Cerebellar cortex (tissue), 1 donor: ENCODE measurements at places on chromosomes 4 and X.

DNA sequence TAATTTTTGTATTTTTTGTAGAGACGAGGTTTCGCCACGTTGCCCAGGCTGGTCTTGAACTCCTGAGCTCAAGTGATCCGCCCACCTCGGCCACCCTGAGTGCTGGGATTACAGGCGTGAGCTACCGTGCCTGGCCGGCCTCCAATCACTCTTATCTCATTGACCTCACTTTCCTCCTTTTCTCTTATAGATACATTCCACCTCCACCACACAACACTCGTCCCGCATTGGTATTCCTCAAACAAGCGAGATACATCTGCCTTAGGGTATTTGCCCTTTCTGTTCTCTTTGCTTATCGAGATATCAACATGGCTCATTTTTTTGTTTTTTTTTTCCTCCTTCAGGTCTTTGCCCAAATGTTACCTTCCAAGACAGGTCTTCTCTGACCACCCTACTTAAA is 1.8 kb upstream of the PRPS1 start:
- DNase-seq = no peak

DNA sequence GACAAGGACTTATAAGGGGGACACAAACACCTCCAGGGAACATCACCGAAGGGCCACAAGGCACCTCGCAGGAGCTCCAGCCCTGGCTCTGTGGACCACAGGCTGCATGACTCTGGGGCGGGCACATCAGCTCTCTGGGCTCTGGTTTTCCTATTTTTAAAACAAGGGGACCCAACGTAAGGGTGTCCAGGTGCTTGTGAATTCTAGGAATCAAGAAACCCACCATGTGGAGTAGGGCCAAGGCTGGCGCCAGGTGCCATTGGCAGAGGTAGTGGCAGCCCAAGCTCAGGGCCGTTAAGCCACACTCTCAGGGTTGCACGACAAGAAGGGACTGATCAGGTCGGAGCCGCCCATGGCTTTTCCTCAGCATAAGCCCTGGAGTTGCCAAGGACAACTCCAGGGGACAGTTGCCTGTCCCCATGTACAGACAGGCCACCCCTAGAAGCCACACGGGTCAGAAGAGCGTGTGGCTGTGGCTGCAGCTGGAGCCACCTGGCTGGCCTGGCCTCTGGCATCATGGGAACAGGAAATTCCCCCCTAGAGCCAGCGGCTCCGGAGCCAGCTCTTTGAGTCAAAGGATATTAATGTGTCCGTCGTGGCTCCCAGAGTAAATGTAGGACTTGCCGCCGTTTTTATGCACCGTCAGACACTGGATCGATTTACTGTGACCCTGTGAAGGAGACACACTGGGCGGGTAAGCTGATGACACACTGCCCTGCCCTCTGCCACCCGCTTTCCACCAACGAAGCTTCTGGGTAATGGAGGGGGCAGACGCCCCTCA is 32.5 kb downstream of the WDR1 start:
- DNase-seq = no peak

- DNase-seq = no peak
Observed at GRCh38 chr4:48370260-48371134, 29.2 kb downstream of the SLAIN2 start.

- no peak for DNase-seq
Observed at GRCh38 chr4:108355186-108355901, 186.6 kb upstream of the LEF1 start.

DNA sequence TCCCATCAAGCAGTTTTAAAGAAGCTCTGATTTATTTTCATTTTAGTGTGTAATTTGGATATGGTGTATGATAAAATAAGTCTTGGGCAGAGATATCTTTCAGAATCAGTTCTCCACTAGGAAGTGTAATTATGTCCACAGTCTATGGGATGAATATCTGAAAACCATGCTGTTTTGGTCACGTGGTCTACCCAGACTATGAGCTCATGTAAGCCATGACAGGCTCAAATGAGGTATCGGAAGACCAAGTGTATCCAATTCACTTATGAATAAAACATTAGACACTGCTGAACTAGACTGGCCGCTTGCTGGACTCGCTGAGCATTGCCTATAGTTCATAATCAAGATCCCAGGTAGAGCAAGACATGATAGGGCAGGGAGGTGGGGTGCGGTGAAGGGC is 50.5 kb downstream of the SOD3 start:
- DNase-seq = no peak

GRCh38 chr4:92636038-92636806 is 332.5 kb downstream of the GRID2 start:
- DNase-seq = peak; percentile 30

DNA sequence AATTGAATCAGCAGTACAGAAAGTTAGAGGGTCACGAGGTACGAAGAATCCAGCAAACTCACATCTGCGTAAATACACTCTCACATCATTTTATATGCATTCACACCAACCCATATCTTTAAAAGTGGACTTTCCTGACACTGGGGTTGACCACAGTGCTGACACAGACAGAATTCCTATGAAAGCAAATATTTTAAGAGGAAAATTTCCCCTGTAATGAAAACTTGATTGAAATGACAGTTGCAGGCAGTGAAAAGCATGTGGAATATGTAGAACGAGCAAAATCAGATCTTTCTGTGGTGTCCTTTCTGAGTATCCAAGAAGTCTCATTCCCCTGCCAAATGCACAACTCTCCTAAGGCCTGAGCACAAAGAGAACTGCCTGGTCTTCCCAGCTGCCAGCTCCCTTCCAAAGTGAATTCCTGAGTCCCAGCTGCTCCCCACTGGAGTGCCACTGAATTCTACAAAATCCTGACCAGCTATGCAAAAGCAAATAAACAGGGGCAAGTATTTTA is 50.5 kb upstream of the FAM9C start:
- no peak for DNase-seq

- no peak for DNase-seq
Observed at GRCh38 chr4:41359836-41360213, 103.1 kb downstream of the UCHL1 start.

- peak; percentile 74 for DNase-seq
Observed at GRCh38 chr4:123350191-123350544, 46.4 kb upstream of the SPRY1 start.

DNA sequence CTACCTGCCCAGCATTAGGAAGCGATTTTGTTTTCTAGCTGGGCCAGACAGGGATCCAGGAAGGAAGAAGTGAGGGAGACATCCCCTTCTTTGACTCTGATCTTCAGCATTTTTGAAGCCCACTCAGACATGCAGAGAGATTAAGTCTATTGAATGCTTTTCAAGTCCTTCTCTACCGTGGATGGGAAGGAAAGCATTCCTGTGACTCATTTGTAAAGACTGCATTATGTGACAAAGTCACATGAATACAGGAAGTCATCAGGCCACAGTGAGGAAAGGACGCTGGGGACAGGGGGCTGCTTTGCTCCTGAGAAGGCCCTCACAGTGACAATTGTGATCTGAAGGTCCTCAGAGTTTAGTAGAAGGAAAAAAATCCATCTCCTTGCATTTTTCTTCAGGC is 67.4 kb upstream of the GBA3 start:
- DNase-seq = no peak

DNA sequence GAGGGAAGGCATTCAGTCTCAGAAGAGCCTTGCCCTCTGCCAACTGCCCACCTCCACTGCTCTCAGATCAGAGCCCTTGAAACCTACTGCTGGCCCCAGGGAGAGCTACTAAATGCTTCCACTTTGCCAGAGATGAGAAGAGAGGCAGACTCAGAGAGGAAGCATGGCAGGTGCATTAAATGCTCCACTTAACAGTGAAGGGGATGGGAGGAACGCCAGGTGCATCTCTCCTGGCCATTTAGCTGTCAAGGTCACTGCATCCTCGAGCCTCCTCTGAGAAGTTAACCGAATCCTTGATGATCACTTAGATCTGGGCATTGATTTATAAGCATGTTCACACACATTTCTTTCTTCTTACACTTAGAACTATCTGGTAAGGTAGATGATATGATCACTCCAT is 15.0 kb downstream of the TRPC5 start:
- no peak for DNase-seq

GRCh38 chrX:153556767-153557166 is 39.3 kb downstream of the ATP2B3 start:
- no peak for DNase-seq

- DNase-seq = no peak
Observed at GRCh38 chr4:156824451-156825060, 147.0 kb downstream of the PDGFC start.

GRCh38 chrX:46912098-46912602 is at the start of gene JADE3:
JADE3 (plus strand) TSS chrX:46912421; CDS start chrX:46984895, 72,474 bp downstream.
- peak; percentile 60 for DNase-seq

DNA sequence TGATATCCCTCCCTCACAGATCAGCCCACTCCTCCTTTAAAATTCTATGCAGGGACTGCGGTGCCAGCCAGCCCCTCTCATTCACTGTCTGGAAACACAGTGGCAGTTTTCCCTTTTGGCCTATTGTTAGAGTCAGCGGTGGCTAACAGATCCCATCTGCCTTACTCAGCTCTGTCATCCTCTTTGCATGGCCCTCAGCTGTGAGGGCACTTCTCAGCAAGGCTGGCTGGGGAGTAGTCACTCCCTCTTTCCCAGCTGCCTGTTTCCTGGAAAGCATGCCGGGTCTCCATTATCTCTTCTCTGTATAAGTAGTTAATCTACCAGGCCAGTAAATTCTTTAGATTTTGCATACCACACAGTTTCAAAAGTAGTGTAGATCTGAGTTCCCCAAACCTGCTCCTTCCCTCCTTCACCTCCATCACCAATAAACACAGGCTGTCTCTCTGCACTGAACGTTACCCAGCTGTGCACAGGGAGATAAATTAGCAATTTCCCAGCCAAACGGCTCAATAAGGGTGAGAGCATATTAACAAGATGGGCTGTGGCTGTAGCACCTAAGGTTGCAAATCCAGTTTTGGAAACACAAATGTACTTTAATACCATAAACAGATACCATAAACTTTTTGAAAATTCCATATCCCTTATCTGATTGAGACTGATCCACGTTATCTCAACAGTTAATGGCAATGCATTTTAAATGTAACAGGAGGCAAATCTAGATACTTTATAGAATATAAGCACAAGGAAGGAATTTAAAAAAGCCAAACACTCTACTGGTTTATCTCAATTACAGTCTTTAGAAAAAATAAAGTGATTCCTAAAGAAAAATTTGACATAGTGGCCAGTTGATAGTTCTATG is 229.3 kb downstream of the ANKRD50 start:
- DNase-seq = no peak

DNA sequence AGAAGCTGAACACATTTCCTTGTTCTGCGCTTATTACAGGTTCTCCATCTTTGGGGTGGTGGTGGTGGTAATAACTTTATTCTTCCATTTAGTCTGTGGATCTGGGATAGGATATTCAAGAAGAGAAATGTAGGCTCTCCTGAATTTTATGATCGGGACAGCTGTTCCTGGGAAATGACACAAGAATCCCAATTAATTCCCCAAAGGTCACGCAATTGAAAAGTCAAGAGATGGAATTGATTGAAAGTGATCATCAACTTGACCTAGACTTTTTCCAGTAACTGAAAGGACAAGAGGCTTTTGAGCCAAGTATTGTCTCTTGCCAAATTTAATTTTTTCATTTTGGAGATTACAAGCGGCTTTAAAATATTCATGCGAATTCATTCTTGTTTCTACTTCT is 98.7 kb upstream of the CBLL2 start:
- DNase-seq = no peak

DNA sequence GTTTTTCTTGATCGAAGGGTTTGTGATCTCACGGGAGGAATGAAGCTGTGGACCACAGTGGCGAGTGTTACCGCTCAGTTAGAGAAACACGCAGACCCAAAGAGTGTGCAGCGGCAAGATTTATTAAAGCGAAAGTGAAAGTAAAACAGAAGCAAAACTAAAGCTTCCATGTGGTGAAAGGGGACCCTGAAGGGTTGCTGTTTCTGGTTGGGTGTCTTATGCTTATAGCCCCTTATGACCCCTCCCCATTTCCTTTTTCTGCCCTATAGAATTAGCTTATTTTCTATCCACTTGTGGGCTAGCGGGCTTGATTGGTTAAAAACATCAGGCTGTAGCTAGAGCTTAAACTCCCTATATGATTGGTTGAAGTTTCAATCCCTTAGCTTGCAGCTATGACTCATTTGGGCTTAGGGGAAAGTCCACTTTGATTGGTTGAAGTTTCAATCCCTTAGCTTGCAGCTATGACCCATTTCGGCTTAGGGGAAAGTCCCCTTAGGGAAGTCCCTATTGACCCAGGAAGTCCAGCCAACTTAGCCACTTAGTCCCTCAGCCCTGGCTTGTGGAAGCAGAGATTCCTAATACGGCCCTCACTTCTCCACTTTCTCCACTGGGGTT is 171.2 kb upstream of the NWD2 start:
- DNase-seq = no peak

DNA sequence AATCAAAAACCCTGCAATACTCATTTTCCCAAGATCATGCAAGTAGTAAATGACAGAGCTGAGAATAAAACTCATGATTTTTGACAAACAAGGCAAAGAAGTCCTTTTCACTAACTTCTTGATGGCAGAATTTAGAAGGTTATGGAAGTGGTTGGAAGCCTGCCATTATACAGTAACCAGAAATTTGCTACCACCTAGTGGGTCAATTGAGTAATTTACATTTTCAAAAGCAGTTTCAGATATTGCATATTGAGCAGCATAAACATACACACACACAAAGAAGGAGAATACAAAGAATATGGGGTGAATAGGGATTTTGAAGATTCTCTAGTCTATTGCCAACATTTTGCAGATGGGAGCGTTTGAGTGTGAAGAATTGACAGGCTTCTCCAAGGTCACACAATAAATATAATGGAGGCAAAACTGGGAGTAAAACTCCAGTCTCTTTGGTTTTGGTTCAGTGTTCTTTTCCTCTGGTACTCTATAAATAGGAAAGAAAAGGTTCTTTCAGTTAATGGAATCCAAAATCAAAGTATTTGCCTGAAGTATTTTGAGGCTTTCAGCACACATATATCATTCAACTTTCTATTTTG is 70.2 kb downstream of the GC start:
- peak; percentile 70 for DNase-seq

DNA sequence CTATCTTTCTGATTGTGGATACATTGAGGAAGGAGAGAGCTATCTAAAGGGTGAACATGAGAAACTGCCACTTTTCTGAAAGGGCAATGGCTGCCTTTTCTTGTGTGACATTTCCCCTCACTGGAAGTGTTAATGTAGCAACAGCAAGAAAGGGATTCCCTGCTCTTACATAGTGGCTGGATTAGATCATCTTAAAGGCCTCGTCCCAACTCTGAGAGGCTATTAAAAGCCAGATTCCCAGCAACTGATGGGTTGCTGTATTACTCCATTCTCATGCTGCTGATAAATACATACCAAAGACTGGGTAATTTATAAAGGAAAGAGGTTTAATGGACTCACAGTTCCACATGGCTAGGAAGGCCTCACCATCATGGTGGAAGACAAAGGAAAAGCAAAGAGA is 33.7 kb upstream of the ADH7 start:
- DNase-seq = no peak

GRCh38 chr4:114263233-114263632 is 283.8 kb upstream of the ARSJ start:
- no peak for DNase-seq

DNA sequence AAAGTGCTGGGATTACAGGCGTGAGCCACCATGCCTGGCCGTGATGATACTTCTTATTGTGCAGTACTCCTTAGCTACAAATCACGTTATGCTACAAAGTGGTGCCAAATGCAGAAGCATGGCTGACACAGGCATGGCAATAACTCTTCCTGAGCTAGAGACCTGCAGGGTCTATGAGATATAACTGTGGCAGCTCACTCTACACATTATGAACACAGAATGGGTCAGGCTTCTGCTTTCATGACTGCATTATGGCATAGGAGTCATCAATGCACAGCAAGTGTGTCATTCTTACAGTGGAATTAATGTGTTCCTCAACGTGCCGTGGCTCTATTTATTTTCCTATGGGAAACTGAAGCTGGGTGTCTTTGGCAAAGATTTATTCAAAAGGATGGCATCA is 64.5 kb downstream of the UGT8 start:
- no peak for DNase-seq
